ENCODE measurements at places on chromosomes 12 and 14.

DNA sequence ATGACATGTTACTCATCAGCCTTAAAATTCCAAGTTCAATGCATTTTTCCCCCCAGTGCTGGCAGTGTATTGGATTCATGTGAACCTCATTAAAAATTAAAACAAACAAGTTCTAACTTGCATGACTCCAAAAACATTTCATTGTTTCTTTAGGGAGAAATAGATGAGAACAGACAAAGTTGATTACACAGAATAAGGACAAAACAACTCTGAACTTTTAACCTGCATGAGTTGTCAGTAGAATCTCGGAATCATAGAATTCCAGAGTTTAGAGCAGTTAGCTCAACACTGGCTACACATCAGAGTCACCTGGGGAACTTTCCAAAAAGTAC lies 127.5 kb downstream of the TMX1 start:
- no peak for DNase-seq

DNA sequence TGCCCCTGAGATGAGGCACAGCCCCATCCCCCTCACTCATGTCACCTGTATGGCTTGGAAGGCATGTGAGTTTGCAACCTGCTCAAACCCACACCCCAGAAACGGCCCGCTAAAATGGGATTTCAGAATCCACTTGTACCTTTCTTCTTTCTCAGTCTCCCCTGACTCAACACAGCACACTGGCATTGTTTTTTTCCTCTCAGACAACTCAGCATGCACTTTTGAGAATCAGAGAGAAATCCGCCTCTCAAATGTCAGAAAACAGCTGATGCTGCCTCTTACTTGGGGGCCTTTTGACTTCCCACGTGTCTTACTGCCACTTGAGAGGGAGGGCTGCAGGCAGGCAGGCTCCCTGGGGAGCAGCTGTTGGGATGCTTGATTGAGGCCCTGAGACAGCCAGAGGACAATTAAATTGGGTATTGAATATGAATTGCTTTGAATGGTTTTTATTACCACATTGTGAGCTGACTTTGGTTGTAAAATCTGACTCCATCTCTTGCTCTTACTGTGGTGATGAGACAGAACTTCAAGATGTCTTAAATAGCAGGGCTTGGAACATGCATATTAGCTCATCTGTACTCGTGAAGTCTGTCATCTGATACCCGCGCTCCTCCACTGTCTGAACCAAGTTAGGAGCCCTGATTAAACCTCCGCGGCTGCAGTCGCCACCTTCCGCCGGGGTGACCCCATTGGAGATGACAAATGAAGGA lies 96.6 kb downstream of the APAF1 start:
- no peak for DNase-seq

GRCh38 chr14:106024983-106025604 lies 498.7 kb downstream of the TMEM121 start:
- DNase-seq = no peak

GRCh38 chr14:72057701-72058285 lies 125.6 kb downstream of the RGS6 start:
- DNase-seq = no peak

- no peak for DNase-seq
These were observed 7.4 kb upstream of the TESPA1 start for GRCh38 chr12:54991991-54992375.

- DNase-seq = no peak
These were observed 62.9 kb downstream of the DPF3 start for GRCh38 chr14:72830786-72831594.

DNA sequence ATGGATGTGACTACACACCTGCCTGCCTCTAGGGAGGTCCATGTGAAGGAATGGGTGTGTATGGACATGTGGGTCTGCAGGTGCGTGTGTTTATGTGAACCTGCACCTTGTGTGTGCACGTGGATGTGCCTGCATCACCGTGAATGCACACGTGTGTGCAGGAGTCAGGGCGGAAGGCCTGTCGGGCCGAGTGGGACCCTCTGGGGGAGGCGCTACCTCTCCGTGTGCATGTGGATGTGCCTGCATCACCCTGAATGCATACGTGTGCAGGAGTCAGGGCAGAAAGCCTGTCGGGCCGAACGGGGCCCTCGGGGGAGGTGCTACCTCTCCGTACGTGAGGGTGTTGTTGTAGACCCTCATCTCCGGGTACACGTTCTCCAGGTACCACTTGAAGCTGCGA lies 56.5 kb downstream of the NOC4L start:
- no peak for DNase-seq
